ENCODE measurements at places on chromosomes 16 and 17.

- DNase-seq: peak; percentile 55
Measured at GRCh38 chr17:74218436-74218835, 5.1 kb downstream of the TTYH2 start.

GRCh38 chr17:10022416-10022815 lies 117.3 kb upstream of the RCVRN start:
- no peak for DNase-seq

GRCh38 chr17:35433075-35433894 lies 985 bp upstream of the SLFN12 start:
- DNase-seq: peak; percentile 93

- DNase-seq: no peak
Measured at GRCh38 chr16:81608523-81609209, 164.1 kb downstream of the CMIP start.

GRCh38 chr17:72916991-72917390 lies 175.5 kb downstream of the SLC39A11 start:
- DNase-seq: no peak
